Activated CD4-positive, alpha-beta T cell treated with anti-CD3 and anti-CD28 coated beads, Interleukin-10, Interleukin-2, amounts not matched to agents 100 ng/mL and 50 ng/mL, durations not matched to agents 16 hours and 8 hours (primary cell): ENCODE measurements at places on chromosomes 7 and 10.
A peak's percentile ranks its signal among the peaks of the same experiment; 100 is the strongest.

DNA sequence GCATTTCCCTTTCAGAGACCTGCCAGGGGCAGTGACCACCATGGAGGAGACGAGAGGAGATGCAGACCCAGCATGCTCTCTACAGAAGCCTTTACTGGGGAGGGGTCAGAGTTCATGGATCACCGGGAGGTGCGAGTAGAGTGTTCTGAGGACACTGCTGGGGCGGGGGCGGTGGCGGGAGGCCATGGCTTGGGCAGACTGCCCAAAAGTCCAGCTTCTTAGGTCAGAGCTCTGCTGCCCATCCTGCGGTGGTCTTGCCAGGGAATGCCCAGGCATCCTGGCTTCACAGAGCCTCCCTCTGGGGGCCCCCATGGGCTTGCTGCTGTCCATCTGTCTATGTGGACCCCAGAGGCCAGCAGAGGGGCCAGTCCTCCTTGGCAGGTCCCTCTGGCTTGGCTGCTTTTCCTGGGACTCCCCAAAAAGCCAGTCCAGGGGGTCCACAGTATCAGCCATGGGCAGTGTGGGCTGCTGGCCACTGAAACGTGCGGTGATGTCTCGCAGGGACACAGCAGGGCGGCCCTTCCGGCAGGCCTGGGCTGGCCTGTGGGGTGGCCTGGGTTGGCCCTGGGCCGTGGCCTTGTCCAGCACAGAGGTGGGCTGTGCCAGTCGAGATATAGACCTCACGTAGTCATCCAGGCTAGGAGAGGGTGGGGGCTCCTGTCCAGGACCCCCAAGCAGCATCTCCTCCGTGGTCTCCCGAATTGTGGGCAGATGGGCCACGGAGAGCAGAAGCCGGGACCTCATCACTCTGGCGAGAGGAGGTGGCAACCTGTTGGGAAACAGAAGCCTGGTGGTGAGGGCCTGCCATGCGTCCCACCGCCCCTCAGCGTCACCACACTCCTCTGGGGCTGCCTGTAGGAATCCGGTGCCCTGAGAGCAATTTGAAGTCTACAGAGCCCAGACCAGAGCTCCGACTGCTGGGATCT lies 1.1 kb downstream of the DEPP1 start:
- no peak for DNase-seq

DNA sequence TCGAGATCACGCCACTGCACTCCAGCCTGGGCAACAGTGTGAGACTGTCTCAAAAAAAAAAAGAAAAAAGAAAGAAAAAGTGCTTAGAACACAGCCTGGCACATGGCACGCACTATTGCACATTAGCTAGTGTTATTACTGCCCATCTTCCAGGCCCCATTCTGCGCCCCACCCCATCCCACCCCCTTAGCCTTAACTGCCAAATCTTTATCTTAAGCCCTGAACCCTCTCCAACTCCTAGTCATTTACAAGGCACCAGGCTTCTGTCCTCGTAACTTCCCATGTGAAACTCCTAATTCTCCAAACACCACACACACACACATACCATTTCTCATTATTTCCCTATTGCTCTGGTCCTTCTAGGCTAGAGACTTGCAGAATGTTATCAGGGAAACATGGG lies 4.8 kb downstream of the FRAT2 start:
- no peak for DNase-seq

- DNase-seq = no peak
Observed at GRCh38 chr10:74690393-74690792, 136.0 kb upstream of the KAT6B start.

DNA sequence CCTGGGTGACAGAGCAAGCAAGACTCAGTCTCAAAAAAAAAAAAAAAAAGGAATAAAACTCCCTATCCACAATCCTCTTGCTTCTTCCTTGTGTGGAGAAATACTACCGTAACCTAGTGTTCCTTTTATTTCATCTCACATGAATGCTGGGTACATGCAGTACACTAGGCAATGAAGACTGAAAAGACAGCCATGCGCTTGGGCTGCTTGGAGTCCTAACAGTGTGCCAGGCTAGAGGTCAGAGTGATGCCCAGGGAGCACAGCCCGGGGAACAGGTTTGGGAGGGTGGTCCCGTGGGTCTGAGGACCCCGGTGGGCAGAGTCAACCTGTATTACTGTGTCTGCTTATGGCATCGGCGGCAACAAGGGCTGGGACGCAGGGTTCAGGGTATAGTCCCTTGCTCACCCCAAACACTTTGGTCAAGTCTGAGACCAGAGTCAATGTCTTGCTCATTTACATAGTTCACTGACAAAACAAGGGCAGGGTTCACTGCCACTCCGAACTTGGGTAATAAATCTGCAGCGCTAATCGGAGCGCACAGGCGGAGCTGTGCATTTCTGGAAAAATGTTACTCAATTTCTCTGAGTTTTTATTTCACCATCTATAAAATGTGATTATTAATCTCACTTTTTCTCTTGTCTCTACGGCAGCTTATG lies 118.0 kb downstream of the CLEC2L start:
- DNase-seq = no peak

GRCh38 chr10:36493516-36493880 lies 631.9 kb upstream of the ANKRD30A start:
- no peak for DNase-seq

DNA sequence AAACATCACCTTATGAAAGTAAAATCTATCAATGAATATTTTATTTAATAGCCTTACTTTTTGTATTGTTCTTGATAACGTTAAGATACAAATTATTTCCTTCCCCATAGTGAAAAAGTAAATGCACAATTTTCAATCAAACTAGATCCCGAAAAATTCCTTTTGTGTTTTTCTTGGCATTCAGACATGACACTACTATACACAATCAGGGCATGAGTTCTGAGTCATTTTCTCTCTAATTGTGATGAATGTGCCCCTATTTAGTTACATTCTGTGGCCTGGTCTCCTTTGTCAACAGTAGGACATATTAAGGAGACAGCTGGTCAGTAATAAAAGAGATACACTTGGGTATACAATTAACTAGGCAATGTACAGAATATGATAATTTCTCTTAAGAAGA lies 19.8 kb downstream of the COL1A2 start:
- DNase-seq = no peak

GRCh38 chr10:35335133-35336083 lies 901 bp upstream of the CCNY start:
- DNase-seq = peak; percentile 44

- DNase-seq = no peak
Observed at GRCh38 chr10:83990126-83990525, 149.2 kb upstream of the GHITM start.

GRCh38 chr10:25068152-25069058 lies 52.0 kb downstream of the THNSL1 start:
- DNase-seq = no peak

GRCh38 chr10:43061760-43062159 lies 15.1 kb upstream of the RET start:
- DNase-seq = no peak

- DNase-seq = no peak
Observed at GRCh38 chr10:98956576-98957260, 278.9 kb downstream of the HPSE2 start.

- DNase-seq = no peak
Observed at GRCh38 chr7:106284714-106285050, at the start of gene NAMPT. Gene NAMPT (minus strand): TSS chr7:106284983. CDS start chr7:106284884, 99 bp downstream.

DNA sequence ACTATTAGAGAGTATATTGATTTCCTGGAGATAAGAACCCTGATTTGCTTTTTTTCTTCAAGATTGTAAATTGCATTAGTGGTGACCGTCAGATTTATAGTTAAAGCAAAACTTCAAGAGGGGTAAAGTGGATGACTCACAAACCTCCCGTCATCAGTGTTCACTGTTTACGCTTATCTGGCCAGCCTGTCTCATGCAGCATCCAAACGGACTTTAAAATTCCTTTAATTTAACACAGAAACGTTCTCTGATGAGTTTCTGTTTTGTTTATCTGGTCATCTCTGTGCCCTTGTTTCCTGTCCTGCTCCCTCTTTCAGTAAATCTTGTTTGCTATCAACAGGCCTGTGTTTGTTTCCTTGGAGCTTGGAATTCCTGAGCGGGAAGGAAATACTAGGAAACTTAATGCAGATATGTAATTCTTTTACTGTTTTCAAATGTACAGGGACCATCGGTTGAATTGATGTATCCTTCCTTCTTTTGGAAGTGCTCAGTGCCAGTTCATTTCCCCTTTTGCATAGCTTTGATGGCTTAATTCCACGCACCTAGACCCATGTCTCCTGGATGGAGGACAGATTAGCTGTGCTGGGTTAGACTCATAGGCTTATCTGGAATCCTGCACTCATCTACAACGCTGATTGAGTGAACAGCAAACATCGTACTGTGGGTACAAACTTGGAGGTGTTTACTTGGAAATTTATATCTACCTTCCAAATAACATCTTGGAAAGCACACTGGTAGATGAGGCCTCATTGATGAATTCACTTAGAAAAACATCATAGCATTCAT lies 21.3 kb downstream of the PTPRE start:
- no peak for DNase-seq

GRCh38 chr10:134247-135131 lies 766 bp upstream of the ZMYND11 start:
- DNase-seq = peak; percentile 30

DNA sequence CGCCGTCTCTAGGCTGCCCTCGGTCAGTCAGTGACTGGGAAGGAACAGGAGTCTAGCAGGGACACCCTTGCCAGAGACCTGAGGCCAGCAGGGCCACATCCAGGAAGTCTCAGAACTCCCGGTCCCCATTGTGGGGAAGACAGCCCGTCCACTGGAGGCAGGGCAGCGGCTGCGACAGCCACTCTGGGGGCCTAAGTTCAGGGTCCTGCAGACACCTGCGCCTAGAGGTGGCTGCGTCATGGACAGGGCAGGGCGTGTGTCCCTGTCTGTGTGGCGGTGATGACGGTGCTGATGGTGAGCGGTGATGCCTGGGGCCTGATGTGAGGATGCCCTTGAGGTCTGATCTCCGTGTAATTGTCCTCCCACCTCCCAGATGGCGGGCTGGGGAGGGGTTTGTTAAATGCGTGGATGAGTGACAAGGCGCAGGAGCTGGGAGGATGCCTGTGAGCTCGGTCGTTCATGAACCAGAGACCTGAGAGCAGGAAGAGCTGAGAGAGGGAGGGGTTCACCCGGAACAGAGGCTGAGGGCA lies 537.9 kb upstream of the FOXK1 start:
- no peak for DNase-seq

DNA sequence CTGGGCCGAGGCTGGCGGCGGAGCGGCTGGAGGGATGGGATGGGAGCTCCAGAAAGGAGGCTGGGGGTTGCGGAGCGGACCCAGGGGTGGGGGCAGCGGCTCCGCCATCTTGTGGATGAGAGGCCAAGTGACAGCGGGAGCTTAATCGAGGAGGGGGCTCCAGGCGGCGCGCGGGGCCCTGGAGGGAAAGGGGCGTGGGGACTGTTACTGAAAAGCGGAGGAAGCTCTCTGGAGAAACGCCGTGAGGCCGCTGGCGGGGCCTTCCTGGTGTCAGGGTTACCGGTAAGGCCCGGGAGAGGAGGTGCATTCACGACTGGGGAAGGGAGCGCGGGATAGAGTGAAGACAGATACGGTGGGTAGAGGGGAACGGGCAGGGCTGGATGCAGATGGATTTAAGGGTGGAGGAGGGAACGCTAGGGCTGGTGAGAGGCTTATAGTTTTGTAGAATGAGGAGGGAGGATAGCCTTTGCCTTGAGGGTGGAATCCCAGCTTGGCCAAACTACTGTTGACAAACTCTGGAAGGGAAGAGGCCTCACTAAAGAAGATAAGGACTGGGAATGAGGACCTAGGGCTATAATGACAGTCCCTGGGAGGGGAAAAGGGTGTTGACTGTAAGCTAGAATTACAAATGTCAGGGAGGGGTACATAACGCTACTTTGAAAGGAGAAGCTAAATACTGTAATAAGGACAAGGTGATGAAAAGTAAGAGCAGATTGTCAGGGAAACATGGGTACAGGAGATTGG lies 535 bp downstream of the BTRC start:
- peak; percentile 41 for DNase-seq

DNA sequence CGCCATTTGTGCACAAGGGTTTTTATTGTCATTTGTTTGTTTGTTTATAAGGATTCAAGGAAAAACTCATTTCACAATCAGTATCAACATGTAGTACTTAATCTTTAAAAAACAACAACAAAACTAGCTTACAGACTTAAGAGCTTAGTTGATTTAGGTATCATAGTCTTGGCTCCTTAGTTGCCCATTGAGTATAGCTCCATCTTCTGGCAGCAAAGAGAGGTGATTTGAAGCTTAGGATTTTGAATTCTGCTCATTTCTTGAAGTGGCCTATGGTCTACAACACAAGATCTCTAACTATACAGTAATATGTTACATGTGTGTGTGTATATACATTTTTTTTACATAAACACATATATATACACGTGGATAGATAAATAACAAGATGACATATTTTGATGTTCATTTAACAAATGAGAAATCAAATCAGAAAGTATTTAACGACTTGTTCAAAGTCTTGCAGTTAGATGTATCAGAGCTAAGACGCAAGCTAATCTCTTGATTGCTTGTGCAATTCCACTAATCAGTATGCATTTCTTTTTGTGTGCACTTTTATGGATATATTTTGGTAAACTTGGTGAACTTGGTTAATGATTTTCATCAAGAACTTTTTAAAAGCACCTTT lies 307.3 kb downstream of the CAMK1D start:
- DNase-seq = peak; percentile 63

DNA sequence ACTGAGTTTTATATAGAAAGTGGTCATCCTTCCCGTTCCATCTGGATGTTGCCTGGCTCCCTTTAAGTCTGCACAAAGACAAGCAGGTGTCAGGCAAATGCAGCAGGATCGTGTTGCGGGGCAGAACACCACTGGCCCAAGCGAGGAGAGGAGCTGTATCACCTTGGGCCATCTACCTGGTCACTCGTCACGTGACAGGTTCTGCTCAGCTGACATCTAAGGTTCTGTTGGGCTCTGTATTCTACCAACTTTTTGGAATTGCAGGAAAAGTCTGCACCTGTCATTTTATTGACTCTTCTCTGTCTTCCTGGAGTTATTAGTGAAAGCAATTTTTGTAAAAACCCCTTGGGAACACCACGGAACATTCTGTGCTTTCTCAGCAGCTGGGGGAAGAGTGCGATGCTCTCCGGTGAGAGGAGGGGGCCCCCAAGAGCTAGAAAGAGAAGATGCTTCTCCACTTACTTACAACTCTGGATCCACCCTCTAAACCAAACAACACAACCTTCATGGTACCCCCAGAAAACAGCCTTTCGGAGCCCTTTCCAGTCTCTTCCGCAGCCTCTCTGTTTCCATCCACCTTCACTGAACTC lies 83.4 kb upstream of the NMT2 start:
- no peak for DNase-seq

GRCh38 chr10:788796-789748 lies 99.6 kb upstream of the DIP2C start:
- DNase-seq = peak; percentile 53

GRCh38 chr10:49749144-49749543 lies 13.0 kb downstream of the OGDHL start:
- DNase-seq = no peak

- no peak for DNase-seq
Observed at GRCh38 chr10:70856454-70856853, 31.9 kb downstream of the PCBD1 start.

- DNase-seq = no peak
Observed at GRCh38 chr7:155769701-155770100, 42.6 kb downstream of the SHH start.

- no peak for DNase-seq
Observed at GRCh38 chr7:20744954-20745446, 41.7 kb downstream of the SP8 start.
